Naive thymus-derived CD4-positive, alpha-beta T cell (primary cell): ENCODE measurements at places on chromosomes 16 and 17. TPM values are rescaled to one million over a fixed set of nuclear protein-coding genes. Genes with fewer than 3 reads are reported as not detected.

The NOL11 gene
- 63.1 TPM for total RNA-seq

The KRT32 gene
- total RNA-seq: not detected

The CCL7 gene
- not detected in 2 replicates for total RNA-seq

The CENPN gene
- 8.3 TPM for total RNA-seq

The NPW gene
- total RNA-seq: 0.31 and 0.53 TPM in 2 replicates

The STX8 gene
- 48.9 TPM for total RNA-seq

The SLC5A10 gene
- total RNA-seq: not detected

- no peak for DNase-seq
Measured at GRCh38 chr16:85286066-85286831, 174.0 kb upstream of the CIBAR2 start.

DNA sequence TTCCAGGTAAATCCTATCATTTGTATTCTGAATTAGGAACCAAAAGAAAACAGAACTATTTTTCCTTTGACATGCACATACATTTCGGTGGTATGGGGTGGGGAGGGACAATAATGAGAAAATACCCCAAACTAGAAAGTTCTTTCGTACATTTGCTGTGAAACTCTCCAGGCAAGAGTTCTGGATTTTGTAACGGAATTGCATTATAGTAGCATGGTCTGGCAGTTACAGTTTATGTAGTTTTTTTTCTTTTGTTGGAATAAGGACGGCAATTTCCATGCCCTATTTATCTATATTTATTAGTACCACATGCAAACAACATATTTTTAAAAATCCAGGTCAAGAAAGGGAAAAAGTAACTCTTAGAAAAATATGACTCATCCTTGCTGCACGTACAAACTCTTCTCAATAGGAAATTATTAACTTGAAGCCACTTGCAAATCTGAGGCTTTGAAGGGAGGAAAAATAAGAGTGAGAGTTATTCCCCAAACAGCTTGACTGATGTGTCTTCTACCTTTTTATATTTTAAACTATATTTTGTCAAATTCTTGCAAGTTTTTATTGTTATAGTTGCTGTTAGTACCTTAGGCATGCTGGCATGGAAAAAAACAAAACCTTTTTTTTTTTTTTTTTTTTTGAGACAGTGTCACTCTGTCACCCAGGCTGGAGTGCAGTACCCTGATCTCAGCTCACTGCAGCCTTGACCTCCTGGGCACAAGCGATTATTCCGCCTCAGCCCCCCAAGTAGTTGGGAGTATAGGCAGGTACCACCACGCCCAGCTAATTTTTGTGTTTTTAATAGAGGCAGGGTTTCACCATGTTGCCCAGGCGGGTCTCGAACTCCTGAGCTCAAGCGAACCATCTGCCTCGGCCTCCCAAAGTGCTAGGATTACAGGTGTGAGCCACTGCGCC is 69.3 kb downstream of the WWP2 start:
- no peak for DNase-seq

GRCh38 chr16:86984343-86984742 is 332.8 kb downstream of the C16orf95 start:
- DNase-seq: no peak

DNA sequence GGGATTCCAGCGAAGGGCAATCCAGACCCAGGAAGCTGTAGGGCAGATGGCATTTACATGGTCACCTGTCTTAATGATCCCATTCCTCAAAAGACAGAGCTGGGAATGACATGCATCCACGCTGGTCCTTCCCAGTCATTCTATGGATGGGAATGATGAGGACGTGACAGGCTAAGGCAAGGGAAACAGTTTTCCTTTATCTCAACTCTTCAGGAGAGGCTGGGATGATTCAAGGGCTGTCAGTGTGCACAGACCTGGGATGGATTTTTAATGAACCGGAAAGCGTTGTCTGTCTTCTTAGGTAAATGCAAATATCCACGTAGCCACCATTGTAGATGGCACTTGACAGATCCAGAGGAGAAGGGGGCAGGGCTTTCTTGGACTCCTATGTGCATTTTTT is 483.2 kb upstream of the EEF2KMT start:
- DNase-seq: no peak

DNA sequence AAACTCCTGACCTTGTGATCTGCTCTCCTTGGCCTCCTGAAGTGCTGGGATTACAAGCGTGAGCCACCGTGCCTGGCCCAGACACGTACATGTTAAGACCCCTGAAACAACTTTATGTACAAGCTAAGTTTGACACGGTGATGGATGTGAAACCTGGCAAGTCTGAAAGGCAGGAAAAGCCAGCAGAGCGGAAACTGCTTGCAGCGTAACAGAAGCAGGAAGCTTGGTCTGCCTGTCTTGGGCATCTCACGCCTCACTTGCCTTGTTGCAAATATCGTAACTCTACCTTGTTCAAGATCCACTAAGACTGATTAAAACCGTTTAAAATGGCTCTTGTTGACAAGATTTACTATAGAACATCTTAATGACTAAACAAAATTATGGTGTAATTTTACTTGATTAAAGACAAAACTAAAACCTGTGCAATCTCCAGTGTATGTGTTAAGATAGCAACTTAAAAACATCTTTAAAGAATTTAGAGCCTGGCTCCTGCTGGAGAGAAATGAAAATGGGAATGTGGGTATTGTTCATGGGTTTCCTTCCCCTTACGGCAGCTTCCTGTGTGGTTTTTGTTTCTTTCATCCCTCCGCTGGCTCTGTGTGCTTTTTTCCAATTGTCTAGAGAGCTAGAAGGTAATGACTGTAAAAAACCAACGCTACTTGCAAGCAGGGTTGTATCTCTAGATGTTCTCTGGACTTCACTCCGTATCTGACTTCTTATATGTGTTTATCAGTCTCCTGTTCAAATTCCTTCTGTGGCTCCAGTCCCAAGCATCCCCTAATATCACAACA is 477.6 kb downstream of the XYLT1 start:
- DNase-seq: no peak

- DNase-seq: no peak
Measured at GRCh38 chr17:55273579-55274354, 9.0 kb downstream of the HLF start.

DNA sequence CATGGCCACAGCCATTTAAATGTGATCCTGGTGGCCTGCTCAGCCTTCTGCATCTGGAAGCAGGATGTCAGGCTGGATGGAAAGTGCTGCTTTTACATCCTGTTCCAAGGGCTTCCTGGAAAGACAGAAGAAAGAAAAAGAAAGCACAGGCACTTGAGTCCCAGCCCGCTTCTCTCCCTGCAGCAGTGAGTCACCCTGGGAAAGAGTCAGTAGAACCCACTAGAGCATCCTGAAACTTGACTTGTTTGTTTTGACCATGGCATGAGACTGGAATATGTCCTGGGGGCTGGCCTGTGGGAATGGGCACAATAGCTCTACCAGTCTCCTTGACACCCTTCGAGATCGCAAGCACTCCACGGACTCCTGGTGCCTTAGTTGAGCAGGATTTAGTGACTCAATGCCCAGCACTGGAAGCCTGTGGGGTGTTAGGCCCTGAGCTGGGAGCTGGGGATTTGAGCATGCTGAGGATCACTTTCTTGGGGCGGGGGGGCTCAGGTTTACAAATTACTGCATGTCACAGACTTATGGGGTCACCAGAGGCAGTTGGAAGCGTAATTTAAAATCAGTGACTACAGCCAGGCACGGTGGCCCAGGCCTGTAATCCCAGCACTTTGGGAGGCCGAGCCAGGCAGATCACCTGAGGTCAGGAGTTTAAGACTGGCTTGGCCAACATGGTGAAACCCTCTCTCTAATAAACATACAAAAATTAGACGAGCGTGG is 22.1 kb upstream of the GNA13 start:
- DNase-seq: no peak
